Left cardiac atrium (tissue), 4 donors: ENCODE measurements at places on chromosomes 3 and 15.

GRCh38 chr3:37646865-37647264, 214.8 kb upstream of the CTDSPL start:
- no peak for DNase-seq

- DNase-seq = no peak
Measured at GRCh38 chr15:95742836-95743235, 587.7 kb upstream of the NR2F2 start.

DNA sequence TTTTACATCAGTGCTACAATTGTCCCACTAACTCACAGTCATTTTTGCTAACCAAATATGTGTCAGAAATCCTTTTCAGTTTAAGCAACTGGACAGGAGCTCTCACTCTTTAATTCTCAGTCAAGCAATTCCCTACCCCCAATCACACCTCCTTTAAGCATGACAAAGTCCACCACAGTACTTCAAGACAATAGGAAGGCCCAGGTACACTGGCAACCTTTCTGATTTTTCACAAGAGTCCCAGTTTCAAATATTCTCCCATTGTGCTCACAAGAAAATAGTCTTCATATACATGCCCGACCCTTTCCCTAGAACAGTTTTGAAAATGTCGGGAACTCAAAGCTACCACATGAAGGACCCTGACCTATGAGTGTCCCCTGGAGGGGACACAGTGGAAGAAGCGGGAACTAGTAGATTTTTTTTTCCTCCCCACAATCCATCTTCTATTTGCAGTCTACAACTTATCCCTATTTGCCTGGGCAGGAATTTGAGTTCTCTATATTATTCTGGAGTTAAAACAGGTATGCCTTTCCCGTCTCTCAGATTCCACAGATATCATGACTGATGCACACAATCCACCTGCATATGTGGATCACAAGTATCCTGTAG, 413.5 kb downstream of the TIGIT start:
- no peak for DNase-seq

DNA sequence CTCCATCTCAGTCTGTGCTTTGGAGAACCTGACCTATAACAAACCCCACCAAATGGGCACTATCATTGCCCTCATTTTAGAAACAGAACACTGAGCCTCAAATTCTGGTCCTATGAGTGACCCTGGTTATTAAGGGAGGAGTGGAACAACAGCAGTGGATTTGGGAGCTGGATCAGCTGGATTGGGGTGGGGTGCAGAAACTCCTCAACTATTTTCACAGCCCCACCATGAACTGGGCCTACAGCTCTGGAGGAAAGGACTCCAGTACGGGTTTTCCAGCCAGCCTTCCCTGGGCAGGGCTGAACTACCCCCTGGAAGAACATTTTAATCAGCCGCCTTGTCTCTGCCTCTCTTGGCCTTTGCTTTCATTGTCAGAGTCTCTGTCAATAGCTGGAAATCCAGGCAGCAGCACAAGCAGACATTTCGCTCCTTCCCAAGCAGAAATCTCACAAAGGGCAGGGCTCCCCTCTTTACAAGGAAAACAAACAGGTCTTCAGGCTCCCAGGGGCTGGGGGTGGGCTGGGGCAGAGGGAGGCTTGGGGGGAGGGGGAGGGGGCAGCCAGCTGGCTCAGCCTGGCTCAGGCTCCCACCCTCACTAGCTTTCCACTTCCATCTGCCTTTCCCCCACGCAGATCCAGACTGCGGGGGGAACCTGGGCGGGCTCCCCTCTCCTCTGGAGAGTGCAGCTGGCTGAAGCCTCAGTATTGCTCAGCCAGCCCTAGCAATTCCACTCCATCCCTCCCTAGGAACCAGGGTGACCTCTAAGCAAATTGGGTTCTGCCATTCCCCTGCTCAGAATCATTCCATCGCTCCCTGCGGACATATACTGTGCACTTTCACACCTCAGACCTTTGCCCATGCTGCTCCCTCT, 13.7 kb upstream of the TLE3 start:
- peak; percentile 77 for DNase-seq

GRCh38 chr15:34161329-34161963, 48.5 kb downstream of the KATNBL1 start:
- DNase-seq = no peak
